Natural killer cell treated with Interleukin-12 subunit alpha and Interleukin-12 subunit beta and Interleukin-15 and Interleukin-18, amount 100 ng/mL, for 72 hours (primary cell): ENCODE measurements at places on chromosomes 1 and 21. TPM values are rescaled to one million over a fixed set of nuclear protein-coding genes. Genes with fewer than 3 reads are reported as not detected.

DNA sequence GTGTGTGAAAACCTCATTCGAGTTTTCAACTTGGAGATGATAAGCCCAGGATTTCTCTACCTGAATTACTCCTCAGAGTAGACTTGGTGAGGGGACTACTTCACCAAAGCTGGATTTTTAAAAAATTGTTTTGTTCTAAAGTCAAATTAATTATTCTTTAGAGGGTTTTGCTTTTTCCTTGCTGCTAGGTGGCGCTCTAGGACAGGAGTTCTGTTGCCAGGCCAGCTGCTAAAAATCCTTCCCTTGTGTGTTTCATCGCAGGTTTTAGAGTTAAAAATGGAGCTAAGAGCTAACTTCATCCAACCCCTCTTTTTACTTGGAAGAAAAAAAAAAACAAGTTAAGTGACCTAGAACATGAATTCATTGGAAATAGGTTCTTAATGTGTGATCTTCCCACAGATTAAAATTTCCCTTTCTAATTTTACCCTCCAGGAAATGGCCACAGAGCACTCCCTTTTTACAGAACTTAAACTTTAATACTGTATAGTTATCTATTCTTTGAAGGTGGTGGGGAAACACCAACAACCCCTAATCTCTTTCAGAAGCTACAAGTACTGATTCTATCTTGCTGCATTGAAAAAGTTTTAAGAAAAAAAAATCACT is 36.7 kb upstream of the FAM163A start:
- DNase-seq, result no peak

- no peak for DNase-seq
These were observed 26.8 kb upstream of the RNF19B start for GRCh38 chr1:32991386-32991785.

DNA sequence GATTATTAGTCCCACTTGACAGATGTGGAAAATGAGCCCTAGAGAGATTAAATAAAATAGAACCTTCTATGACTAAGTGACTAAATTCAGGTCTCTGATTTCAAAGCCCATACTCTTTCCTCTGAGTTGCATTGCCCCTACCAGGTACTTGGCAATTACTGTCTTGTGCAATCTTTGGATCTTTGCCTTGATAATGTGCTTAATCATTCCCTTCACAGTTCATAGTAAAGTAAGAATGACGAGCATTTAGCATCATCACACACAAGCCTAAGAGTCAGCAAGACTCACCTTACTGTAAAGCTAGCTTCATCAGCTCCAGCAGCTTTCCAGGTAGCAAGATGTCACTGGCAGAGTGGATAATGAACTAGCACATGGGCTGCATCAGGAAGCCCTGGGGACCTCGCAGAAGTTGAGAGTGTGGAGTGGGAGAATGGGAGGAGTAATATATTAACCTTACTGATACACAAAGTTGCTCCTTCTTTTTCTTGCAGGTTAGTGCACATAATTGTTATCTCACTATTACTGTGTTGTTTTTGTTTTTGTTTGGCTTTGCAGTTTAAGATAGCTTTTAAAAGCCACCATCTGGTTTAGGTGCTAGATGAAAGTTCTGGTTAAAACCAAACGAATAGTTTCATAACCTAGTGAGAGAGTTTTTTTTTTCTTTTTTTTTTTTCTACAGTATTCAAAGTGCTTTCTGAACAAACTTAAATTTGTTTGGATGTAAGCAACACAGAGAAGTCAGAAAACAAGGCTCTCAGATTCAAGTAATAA is 71.8 kb downstream of the PBX1 start:
- no peak for DNase-seq

Gene IRF6
- total RNA-seq, result 1.5 TPM

DNA sequence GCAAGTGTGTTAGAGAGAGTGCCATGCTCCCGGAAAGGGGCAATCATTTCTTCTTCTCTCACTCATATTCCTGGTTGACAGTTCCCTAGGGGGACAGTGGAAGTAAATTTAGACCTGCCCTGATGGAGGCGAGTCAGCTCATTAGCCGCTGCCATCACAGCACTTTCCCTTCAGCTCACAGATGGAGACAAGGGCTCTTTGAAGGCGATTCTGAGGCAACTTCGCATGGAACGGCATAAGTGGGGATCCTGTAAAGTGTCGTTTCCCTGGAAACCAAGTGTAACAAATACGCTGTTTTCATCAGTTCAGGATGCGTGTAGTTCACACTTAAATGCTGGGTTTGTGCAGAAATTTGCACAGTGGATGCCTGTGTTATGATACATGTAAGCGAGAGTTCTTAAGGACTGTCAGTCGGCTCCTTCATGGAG is 114.5 kb upstream of the TMPRSS15 start:
- no peak for DNase-seq
